Stimulated activated CD4-positive, alpha-beta T cell treated with anti-CD3 and anti-CD28 coated beads, Interleukin-15, amount 100 ng/mL, for 1 hour (primary cell): ENCODE measurements at places on chromosomes 2 and 18.

DNA sequence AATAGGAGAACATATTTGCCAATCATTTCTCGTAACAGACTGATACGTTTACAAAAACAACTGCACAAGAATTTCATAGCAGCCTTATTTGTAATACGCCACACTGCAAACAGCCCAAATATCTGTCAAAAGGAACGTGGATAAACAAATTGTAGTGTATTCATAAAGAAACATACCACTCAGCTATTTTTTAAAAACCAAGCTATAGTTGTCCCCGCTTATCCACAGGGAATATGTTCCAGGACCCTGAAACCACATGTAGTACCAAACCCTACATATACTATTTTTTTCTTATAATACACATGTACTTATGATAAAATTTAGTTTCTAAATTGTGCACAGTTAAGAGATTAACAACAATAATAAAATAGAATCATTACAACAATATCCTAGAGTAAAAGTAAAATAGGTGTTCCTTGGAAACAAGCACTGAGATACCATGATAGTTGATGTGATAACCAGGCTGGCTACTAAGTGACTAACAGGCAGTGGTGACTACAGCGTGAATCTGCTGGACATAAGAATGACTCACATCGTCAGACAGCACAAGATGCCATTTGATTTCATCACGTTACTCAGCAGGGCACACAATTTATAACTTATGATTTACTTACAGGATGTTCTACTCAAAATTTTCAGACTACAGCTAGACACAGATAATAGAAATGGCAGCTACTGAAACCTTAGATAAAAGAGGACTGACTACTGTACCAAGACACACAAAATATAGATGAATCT is 367.4 kb downstream of the NCKAP5 start:
- DNase-seq = no peak

DNA sequence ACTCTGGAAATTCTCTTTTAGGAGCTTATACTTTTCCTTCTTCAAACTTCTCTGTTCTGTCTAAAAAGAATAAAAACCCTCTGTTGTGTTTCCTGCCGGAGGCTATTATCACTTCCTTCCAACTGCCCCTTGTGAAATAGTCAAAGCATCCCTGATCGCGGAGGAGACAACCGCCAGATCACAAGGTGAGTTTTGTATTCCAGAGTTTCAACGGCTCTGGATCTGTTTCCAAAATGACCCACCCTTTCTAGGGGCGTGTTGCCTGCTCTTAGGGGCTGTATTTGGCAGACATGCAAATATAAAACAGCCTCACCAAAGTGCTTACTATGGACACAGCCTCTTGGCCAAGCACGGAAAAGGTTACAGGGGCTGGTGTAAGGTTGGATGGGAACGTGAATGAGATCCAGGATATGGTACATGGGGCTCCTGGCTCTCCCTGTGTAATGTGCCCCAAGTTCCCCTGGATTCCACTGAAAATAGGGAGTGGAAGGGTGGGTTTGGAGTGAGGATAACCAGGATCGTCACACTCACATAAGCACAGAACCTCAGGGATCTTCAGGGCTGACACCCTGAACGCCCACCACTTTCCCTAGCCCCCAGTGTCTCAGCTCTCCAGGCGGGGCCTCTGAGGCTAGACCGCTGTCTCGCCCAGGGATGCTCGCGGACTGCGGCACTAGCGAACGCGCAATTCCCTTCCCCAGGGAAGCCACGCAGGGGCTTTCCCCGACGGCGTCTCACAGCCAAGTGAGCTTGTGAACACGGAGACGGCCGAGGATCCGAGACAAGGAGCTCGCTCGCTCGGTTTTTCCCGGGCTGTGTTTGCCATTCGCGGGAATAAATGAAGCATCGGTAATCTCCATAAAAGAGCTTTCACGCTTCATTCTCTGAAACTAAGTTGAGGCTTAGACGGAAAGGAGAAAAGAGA is 14.4 kb downstream of the EN1 start:
- no peak for DNase-seq

DNA sequence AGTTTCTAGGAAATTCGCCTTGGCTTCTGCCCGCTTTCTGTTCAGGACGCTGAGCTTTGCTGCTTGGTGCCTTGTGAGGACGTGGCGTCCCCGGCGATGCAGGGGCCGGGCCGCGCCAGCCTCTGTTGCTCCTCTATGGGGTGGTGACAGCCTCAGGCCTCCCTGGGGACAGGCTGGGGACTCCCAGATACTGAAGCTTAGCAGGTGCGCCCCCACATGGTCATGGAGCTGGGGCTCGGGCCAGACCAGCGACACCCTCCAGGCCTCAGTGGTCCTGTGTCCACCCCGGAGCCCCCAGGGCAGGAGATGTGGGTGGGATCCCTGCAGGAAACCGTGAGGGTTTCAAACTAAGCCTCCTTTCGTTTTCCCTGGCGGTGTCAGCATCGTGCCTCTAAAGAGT is 29.2 kb downstream of the KCNG2 start:
- DNase-seq = no peak

DNA sequence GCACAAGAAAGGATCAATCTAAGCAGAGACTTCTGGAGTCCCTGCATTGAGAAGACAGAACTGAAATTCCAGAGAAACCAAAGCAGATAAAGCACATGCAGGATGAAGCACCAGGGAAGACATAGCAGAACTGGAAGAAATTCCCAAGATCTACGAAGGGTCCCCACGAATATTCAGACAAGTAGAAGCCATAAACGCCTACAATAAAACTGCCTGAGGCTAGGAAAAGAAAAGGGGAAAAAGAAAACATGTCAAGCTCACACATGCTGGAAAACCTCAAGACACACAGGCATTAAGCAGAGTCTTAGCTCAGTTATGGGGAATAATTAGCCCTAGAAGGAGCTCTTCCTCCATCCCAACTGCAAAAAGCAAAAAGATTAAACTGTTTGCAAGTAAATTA is 171.2 kb downstream of the NBAS start:
- no peak for DNase-seq

DNA sequence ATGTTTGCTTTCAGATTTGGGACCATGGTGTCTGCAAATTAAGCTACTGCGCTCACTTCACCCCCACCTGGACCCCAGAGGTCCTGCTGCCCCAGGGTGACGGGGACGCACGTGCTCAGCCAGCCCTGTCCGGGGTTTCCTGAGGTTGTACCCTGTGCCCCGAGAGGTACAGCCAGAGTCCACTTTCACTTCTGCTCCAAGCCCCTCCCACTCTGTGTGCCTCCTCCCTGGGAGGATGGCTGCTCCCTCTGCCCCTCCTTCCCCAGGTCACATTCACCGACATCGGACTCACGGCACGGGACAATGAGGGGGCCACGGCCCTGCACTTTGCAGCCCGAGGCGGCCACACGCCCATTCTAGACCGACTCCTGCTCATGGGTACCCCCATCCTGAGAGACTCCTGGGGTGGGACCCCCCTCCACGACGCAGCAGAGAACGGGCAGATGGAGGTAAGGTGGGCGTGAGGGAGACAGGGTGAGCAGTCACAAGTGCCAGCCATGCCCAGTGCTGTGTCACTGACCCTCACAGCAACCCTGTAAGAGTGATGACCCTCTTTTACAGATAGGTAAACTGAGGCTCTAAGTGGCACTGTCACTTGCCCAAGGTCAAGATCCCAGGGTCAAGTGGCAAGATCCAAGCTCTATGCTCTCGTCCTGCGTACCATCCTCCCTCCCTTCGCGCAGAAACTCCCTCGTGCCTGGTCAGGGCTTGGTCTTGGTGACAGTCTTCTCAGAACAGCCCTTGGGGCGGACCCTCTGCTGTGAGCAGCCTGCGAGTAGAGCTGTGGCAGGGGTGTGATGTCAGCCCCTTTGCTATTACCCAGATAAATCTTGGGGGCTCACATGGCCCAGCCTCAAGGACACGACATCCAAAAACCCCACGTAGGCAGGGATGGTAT is 7.6 kb downstream of the ESPNL start:
- DNase-seq = no peak

- no peak for DNase-seq
Observed at GRCh38 chr2:106749823-106750222, 136.1 kb downstream of the ST6GAL2 start.

- DNase-seq = no peak
Observed at GRCh38 chr2:207676827-207677354, 34.5 kb upstream of the CCNYL1 start.

DNA sequence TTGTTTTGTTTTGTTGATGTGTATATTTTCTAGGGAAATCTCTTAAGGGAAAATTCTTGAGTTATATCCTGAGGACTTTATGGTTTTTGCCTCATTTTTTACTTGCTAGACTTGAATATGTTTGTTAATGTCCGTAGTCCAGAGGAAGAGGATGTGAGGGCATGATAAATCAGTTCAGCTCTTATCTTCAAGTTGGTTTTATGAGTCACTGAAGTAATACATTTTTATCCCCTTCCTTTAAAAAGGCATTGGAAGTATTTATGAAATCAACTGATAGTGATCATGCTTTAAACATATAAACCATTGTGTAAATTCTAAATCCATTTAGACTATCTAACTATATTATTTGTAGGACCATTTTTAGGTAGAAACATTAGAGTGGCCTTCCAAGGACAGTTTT is 43.9 kb upstream of the CYBRD1 start:
- DNase-seq = no peak

- DNase-seq = no peak
Observed at GRCh38 chr2:235382179-235382578, 111.7 kb upstream of the AGAP1 start.

GRCh38 chr2:11370377-11371091 is 26.1 kb upstream of the ROCK2 start:
- DNase-seq = no peak

GRCh38 chr2:5145801-5146200 is 546.4 kb upstream of the SOX11 start:
- no peak for DNase-seq

- DNase-seq = no peak
Observed at GRCh38 chr18:48030616-48031480, 100.4 kb upstream of the SMAD2 start.

GRCh38 chr2:22719396-22719795 is 665.6 kb upstream of the KLHL29 start:
- DNase-seq = no peak

- DNase-seq = no peak
Observed at GRCh38 chr2:185625604-185626003, 113.0 kb upstream of the FSIP2 start.

DNA sequence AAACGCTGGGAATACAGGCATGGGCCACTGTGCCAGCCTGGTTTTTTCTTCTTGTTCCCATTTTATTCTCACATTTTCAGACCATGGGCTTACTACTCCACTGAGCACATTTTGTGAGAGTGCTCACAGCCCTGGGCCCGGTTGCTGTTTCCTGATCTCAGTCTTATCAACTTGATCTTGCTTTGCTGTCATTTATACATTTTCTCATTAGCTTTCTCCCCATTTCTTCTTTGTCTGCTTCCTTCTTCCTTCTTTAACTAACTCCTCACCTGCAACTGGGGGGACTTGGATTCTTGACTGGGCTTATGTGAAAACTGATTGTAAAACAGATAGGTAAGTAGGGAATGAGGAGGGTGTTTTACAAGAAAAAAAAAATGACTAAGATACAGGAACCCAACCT is 117.3 kb downstream of the PLB1 start:
- no peak for DNase-seq

GRCh38 chr2:72713857-72714256 is 112.0 kb downstream of the EXOC6B start:
- no peak for DNase-seq

DNA sequence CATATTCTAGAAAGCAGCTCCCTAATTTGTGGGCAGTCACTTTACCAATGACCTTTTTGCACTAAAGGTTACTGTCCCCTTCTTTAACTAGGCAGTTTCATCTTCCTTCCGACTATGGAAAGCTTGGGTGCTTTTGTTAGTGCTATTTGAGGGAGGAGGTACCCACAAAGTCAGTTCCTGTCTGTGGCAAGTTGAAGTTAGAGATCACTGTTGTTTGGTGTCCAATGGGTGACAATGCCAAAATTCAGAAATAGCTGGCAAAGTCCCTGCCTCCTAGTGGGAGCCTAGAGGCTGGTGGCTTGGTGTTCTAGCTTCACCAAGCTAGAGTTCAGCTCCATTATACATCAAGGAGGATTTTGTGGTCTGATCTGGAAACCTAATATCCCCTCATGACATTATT is 87.1 kb upstream of the PNPT1 start:
- no peak for DNase-seq

GRCh38 chr2:212961255-212961654 is 190.2 kb downstream of the IKZF2 start:
- no peak for DNase-seq

GRCh38 chr18:79916128-79916494 is 35.3 kb downstream of the SLC66A2 start:
- no peak for DNase-seq

DNA sequence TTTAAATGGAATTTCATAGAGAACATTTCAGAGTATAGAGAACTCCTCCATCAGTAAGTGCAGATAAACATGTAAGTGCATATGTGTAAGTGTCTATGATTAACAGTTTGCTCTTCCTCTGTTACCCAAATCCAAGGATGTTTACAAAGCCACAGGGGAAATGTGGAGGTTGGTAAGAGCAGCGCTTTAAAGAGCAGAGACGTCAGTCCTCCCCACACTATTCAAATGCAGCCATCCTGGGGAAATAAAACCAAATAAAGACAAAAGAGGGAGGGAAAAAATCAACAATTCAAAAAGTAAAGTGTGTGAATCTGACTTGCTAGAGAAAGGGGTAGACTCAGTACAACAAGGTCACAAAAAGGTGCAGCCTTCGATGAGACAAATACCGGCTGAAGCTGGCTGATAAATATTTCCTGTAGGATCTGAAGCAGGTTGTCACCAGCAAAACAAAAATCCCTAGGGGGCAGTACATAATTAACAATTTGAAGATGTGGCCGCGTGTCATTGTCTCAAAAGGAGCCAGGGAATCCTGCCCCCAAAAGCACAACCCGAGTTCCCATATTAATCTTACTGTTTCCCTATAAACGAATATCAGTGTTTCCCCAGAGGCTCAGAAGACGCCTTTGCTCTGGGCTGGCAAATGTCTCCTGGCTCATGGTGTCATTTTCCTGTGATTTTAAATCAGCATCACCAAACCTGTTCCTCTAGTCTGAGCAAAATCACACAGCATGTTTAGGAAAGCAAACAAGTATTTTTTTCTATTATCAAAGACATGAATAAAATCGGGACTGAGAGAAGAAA is 216.5 kb downstream of the CDCA7 start:
- no peak for DNase-seq

DNA sequence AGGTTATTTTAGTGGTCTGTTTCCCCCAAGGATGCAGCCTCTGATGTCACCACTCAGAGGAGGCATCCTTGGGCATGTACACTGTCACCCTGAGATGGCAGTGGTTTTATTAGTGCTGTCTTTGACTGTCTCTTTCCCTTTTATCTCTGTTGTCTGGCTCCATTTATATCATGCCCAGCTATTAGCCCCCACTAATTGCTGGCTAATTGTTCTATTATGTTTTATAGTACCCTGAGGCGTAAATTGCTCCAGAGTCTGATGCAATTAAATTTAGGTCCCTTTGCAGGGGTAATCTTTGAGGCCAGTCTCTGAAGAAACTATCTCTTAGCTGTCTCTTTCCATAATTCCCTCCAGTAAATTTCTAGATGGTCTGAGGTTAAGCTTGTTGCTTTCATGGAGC is 301.0 kb upstream of the KLHL29 start:
- DNase-seq = no peak
